Activated gamma-delta T cell (primary cell): ENCODE measurements at places on chromosomes 2 and 18.

GRCh38 chr18:46555213-46555612, 101.8 kb downstream of the LOXHD1 start:
- DNase-seq, result no peak

DNA sequence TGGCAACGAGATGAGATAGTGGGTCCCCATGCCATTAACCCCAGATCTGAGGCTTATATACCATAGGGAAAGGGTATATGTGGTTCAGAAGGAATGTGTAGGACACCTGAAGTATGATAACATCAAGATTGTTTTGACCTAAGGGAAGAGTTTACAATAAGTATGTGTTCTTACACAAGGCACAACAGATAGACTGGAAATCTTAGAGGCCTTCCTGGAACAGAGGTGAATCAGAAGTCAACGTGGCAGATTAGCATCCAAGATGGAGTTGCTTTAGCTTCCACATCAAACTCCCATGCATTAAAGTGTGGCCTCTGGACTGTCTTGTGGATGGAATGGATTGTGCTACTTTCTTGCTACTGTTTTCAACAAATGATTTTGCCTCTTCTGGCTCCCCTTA, 116.6 kb upstream of the NT5C1B start:
- DNase-seq, result no peak

- no peak for DNase-seq
These were observed 402.7 kb upstream of the FSIP2 start for GRCh38 chr2:185335879-185336278.

DNA sequence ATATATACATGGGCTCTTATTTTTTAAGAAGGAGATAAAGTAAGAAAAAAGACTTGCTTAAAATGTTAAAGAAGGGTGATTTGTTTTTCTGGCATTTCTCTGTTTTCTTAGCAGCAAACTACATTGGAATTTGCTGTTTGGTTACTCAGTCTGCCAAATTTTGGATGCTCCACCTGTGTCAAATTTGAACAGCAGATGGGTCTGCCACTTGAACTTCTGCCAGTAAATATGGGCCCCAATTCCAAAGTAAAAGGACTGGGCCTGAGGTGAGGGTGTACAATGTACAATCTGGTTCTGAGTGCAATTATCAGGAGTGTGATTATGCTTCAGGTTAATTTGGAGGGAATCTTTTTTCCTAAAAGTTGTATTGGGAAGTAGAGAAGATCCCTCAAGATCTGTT, 794.5 kb downstream of the DSC3 start:
- no peak for DNase-seq

DNA sequence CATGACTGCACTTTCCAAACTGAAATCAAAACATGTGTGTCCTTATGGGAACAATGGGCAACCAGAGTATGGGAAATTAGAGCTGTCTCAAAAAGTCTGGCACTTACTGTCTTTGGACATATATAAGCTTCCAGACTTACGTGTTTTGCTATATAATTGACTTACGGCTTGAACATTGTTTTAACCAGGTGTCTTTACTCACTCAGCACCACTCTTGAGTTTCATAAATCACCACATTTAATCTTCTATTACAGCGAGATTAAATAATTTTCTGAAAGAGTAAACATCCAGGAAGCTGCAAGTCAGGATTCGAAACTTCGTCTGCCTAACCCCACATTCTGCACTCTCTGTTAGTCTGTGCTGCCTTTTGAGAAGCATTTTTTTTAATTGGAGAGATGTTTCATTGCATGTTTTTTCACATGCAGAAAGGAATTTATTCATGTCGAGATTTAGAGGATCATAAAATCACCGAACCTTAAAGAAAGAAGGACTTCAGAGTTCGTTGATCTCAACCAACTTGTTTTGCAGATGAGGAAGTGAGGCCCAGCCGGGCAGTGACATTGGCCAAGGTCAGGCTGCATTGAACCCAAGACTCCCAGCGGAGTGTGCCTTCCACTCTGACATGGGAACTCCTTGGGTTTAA, 137.3 kb downstream of the SETBP1 start:
- no peak for DNase-seq

DNA sequence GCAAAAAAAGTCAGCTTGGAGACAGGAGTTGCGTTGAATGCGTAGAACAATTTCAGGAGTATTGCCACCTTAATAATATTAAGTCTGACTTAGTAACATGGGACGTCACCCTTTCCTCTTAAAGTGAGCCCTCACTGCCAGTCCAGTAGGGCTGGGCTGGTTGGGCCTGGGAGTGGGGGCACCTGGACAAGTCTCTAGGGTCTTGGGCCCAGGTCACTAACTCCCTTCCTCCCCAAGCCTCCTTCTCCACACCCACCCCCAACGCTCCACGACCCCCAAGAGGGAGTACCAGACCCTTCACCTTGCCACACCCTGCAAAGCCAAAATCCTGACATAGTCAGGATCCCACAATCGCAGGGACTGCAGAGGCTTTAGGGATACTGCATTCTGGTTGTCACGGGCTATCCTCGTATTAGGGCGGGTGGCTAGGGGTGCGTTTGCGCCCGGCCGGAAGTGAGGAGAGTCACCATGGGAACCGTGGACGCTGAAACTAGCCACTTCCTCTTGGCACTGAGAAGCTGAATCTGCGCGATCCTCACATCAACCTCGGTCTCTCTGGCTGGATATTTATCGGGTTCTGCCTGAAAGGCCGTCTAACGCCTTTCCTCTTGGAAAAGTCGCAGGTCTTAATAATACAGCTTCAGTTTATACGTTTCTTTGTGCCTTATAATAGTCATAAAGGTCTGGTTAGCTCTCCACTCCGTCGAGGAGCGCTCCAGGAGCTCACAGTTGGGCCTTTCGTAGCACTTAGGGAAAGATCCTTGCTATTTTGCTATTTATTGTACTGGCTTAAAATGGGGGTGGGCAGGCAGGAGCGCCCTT, 10.3 kb upstream of the CXXC1 start:
- peak; percentile 16 for DNase-seq

DNA sequence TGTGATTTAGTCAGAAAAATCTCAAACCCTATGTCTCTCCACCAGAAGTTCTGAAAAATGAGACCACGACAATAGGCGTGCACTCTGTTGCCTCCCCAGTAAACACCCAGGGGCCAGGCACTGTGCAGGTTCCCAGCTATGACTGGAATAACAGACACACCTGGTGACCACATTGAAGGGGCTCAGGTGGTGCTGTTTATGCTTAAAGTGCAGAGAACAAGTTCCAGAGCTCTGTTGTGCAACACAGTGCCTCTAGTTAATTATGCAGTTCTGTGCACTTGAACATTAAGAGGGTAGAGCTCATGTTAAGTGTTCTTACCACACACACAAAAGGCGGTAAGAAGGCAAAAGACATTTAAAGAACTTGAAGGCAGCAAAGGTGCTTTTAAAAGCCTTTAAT, 52.6 kb upstream of the AFF3 start:
- no peak for DNase-seq

GRCh38 chr18:3261373-3262233, at the start of gene MYL12B:
Gene MYL12B, plus strand, starts transcription at chr18:3262133. Its CDS starts 10,766 bp downstream, at chr18:3272899.
- peak; percentile 88 for DNase-seq

DNA sequence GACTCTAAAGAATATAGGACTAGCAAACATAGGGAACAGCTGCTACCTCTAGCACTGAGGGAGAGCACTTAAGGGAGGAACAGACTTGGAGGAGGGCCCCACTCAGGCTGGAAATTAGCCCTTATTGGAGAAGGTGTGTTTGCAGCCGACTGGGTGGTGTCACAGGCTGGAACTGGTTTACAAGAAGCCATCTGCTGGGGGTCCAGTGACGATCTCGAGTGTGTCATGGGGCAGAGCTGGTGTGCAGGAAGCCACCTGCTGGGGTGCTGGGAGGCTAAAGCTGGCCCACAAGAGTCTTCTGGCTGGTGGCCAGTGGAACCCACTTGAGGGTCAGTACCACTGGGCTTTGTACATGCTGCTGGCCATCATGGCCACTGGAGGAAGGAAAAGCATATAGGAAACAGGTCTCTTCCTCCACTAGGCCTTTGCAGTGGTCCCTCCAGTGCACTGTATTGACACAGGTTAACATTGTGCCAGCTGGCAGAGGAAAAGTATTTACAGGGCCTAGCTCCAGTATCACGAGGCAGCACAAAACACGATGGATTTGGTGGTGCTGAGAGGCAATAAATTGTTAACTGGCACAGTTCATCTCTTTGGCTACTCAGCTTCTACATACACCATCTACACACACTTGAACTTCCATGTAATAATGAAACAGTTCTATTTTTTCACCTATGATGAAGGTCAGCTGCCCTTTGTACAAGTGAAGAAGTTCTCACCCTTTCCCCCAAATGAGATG, 43.6 kb downstream of the MAP3K20 start:
- DNase-seq, result no peak

DNA sequence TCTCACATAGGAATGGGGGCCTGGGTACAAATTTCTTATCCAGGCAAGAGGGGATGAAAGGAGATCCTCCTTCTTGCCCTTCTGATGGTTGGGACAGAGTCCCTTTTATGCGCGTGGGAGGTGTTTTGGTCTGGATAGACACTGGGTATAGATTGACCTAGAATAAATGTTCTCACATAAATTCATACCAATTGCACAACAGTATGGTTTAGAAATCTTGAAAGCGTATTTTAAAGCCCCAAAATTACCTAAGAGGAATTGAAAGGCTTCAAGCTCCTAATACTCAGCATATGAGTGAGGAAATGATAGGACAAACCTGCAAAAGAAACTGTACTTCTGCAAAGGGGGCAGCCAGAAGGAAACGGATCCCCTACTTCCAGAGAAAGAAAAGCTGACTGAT, 2.6 kb upstream of the BCL2 start:
- no peak for DNase-seq

GRCh38 chr2:65228263-65228750, 676 bp downstream of the ACTR2 start:
- DNase-seq, result no peak

DNA sequence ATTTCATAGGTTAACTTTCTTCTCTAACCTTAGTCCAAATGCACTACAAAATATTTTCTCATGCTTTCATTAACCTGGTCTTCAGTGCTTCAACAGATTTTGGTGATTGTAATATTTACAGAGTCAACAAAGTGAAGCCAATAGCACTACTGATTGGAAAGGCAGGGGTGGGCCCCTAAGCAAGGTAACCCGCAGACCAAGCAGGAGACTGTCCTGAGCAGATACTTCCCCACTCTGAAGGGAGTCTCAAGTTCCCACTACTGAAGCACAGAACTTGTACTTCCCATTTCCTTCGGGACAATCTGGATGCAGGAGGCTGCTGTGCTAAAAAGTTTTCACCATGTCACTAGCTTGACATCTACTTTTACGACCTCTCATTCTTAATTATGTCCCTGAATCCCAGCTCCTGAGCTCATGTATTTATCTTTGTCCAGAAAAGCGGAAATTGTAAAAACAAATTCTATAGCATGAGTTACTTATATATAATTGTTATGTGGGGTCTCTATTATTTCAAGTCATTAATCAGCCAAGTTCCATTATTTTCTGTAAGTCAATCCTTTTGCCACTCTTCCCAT, 311.6 kb upstream of the REV1 start:
- DNase-seq, result no peak

- DNase-seq, result no peak
These were observed 52.1 kb upstream of the EPB41L5 start for GRCh38 chr2:119960821-119961220.

DNA sequence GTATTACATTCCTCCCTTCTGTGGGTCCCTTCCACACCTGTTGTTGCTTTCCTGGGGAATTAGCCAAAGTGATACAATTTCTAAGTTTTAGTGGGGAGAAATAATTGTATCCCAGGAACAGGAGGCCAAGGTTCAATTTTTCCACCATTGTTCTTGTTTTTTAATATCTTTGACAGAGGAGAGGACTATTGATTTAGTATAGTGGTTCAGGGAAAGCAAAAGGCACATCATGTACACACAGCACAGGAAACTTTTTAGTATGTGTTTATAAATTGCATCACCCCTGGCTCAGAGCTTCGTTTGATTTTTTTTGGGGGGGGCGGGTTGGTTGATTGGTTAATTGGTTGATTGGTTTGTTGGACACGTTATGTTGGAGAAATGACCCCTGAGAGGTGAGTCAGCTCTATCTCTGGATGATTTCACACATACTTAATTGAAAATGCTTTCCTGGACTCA, 431.6 kb downstream of the PID1 start:
- DNase-seq, result no peak

DNA sequence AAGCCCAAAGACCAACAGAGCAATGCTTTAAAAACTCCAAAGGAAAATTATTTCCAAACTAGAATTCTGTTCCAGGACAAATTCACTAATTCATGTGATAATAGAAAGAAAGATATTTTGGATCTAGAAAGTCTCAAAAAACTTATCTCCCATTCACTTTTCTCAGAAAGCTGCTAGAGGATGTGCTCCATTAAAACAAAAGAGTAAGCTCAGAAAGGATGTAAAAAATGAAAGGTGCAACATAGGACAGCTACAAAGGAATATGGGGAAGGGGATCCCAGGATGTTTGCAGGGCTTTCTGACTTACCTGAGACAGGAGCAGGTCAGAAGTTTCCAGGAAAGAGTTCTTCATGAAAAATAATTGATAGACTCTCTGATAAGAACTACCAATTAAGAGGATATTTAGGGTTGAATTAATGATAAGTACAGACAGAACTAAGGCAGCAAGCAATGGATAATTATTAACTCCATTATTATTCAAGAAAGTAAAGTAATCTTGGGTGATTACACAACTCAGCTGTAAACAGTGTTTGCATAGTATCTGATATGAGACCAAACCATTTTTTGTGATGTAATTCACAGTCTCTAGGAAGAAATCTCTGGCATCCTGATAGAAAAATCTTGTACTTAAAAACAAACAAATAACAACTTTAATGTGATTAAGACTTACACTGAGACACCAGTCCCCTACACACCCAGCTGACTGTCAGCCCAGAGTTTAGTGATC, 20.9 kb downstream of the LYG1 start:
- no peak for DNase-seq

DNA sequence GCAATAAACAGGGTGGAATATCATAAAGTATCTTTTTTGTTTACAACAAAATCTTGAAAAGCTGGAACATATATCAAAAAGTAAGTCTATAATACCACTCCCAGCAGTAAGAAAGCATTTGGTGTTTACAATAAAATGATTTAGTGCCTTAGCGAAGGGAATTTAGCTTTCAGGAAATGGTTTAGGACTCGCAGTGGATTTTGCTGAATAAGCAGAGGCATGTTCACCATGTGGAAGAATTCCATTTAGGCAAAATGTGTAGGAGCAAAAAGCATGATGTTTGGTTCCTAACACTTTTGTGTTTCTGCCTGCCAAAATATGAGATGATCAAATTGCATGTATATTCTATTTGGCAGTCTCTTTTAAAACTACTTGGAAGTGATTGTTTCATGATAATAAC, 163.6 kb downstream of the AGPS start:
- no peak for DNase-seq
